NCI-H2081 treated with DMSO at 0.1 percent for 48 hours (cell line): ENCODE measurements at places on chromosomes 6 and 20.

DNA sequence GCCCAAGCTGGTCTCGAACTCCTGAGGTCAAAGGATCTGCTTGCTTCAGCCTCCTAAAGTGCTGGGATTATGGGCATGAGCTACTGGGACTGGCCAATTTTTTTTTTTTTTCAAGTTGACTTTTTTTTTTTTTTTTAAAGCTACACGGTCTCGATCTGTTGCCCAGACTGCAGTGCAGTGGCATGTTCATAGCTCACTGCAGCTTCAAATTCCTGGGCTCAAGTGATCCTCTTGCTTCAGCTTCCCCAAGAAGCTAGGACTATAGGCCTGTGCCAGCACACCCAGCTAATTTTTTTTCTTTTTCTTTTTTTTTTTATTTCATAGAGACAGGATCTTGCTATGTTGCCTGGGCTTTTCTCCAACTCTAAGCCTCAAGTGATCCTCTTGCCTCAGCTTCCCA, 59.5 kb downstream of the NCOA3 start:
- no peak for DNase-seq

- no peak for DNase-seq
Measured at GRCh38 chr6:56459030-56459805, 183.5 kb downstream of the DST start.

DNA sequence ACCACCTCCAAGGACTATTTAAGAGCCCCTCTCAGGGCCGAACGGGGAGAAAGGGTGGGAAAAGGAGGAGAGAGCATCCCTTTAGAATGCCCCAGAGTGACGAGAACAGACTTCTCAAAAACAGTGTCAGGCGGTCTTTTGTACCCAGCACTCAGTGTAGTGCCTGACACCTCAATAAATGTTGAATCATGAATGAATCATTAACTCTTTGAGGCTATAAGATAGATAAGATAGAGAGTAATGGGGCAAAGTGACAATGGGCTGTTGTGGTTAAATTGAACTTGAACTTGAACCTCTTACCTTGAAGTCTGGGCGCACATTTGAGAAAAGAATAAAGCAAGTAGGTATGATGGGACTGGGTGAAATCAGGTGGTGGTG, 7.4 kb downstream of the TCF21 start:
- DNase-seq = no peak

DNA sequence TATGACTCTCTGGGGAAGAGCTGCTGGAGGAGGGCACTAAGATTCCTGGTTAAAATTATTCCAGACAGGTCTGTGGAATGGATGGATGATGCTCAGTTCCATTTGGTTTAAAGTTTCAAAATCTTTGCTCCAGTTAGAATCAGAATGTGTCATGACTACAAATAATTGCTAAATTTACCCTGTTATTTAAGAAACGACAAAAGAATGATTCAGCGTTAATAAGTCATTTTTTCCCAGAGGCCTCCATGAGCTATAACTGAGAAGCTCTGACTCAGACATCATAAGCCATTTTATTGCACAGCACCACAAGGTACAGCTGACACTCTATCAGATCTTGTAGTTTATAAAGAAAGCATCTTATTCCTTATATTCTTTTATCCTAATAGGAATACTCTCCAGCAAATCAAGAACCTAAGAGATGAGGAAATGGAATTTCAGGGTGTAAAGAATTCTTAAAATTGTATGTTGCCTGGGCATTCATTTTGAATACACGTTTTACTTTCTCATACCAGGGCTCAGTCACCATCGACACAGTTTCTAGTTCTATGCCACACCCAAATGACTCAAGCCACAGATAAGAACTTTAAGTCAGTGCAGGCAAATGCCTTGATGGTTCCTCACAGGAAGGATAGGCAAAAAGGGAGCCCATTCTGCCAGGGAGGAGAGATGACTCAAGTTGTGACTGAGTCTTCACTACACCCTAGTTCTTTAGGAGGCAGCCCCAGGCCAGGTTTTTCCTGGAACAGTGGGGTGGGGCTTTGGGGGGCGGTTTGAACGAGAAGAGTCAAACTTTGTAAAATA, 636.0 kb downstream of the MMUT start:
- DNase-seq = no peak

GRCh38 chr20:55561259-55561658, 444.1 kb downstream of the CBLN4 start:
- DNase-seq = no peak

GRCh38 chr6:109236115-109237076, 141.1 kb downstream of the CEP57L1 start:
- DNase-seq = no peak

DNA sequence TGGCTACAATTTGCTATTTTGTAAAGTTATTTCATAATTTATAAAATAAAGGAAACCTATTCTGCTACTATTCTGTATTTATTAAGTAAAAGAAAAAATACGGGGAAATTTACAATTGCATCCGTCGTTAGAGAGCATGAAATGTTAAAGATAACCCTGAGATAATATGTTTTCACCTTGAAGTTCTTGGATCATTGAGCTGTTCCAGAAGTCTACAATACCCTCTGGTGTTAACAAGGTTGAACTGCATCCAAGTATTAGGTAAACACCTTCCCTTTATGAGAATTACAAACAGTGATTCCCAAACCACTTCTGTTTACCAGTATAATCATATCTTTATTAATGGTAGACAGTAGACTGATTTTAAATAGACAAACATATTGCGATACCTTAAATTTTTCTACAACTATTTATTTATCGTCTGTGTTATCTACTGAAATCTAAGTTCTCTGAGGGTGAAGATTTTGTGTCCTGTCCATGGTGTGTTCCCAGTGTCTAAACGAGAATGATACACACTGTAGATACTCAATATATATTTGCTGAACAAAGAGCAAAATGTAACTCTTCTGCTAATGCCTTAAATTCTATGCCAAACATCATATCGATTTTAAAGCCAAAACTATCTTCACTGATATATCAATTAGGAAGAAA, 28.2 kb downstream of the TBC1D32 start:
- DNase-seq = no peak

DNA sequence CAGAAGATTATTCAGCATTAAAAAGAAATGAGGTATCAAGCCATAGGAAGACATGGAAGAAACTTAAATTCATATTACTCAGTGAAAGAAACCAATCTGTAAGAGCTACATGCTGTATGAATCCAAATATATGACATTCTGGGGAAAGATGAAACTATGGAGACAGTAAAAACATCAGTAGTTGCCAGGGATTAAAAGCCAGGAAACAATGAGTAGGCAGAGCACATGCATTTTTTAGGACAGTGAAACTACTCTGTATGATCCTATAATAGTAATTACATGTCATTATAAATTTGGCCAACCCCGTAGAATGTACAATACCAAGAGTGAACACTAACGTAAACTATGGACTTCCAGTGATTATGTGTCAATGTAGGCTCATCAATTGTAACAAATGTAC, 92.8 kb upstream of the RNF217 start:
- DNase-seq = no peak

DNA sequence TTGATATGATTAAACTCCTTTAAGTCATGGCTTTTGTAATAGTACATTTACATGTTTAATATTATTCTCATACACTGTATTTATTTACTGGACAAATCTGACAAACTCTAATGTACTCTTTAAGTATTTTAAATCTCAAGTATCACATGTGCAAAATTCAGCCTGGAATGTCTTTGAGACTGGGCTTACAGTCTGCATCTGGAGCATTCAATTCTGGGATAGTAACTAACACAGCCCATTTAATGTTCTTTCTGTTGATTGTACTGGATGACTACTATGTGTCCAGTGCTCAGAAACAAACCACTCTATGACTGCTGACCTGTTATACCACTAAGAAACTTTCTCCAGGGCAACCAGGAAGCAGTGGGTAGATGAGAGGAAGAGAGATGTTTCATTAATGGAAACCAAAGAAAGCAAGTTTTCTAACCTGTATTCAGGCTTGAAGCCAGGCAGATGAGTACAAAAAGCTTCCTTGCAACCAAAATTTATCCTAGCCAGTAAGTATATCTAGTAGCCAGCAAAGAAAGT, 26.8 kb downstream of the FBXL4 start:
- DNase-seq = no peak

DNA sequence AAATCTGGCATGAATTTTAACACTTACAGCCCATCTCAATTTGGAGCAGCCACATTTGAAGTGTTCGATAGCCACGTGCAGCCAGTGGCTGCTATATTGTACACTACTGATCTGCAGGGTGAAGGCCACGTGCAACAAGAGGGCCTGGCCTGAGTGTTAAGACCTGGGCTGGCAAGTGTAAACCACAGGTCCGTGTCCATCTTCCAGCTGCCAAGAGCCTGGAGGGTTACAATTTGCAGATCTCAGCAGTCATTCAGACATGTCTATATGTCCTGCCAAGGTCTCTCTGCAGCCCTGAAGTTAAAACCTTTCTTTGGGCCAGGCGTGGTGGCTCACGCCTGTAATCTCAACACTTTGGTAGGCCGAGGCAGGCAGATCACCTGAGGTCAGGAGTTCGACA, 14.1 kb downstream of the SGK2 start:
- no peak for DNase-seq

DNA sequence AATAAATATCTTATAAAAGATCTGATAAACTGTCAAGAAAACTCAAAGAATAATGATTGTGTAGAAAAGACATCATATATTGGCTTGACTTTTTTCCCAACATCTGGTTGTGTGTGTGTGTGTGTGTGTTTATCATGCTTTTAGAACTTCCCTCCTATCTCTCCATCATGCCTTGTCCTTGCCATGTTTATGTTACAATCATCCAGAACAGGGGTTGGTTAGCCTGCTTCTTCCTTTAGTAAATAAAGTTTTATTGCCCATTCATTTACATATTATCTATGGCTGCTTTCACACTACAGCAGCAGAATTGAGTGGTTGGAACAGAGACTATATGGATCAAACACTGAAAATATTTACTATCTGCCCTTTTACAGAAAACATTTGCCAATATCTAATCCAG, 52.8 kb upstream of the RIPOR2 start:
- DNase-seq = no peak

DNA sequence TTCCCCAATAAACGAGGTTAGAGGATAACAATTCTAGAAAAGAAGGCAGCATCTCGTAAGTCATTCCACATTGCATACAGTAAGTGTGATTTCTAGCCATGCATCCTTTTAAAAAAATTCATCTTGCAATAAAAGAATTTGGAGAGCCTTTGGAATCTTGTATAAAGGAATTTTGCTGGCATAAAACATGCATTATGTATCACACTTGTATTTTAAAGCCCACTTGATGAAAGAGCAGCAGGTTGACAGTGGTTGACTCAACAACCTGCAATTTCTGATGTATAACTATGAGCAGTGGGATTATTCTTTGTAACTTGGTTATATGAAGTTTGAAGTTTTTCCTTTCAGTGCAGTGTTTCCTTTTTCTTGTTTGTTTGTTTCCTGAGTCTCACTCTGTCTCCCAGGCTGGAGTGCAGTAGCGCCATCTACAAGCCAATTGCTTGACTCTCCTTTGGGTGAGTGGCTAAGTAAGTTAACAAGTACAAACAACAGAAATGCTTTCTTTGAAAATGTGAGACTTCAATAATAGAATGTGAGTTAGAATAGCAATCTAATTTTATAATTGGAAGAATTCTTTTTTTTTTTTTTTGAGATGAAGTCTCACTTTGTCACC, 39.9 kb downstream of the JARID2 start:
- no peak for DNase-seq

- no peak for DNase-seq
Measured at GRCh38 chr20:51385646-51386530, 156.6 kb downstream of the NFATC2 start.

DNA sequence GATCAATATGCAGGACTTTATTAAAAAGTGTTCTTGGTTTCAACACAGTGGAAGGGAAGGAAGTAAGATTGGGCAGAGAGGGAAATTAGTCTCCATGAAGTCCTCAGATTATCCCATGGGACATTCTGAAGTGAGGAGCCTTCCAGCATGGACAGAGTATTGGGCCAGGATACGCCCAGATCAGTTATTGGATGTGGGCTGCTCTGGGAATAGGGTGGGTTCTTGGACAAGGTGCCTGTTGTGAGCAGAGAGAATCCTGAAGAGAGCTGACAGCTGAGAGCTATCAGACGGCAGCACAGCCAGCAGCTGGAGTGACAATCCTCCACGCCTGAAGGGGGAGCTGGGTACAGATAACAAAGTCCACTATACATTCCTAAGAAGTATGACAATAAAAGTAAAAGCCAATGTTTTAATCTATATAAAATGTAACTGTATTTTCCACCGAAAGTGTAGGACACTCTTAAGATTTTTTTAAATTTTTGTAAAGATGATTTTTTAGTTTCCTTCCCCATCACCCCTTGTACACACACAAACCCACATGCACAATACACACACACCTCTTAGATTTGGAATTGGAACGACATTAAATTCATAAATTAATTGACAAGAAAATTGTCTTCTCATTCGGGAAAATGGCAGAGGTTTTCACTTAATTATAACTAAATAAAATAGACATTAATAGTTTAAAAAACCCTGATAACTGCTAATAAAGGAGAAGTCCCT, 107.8 kb downstream of the FBXO5 start:
- no peak for DNase-seq

DNA sequence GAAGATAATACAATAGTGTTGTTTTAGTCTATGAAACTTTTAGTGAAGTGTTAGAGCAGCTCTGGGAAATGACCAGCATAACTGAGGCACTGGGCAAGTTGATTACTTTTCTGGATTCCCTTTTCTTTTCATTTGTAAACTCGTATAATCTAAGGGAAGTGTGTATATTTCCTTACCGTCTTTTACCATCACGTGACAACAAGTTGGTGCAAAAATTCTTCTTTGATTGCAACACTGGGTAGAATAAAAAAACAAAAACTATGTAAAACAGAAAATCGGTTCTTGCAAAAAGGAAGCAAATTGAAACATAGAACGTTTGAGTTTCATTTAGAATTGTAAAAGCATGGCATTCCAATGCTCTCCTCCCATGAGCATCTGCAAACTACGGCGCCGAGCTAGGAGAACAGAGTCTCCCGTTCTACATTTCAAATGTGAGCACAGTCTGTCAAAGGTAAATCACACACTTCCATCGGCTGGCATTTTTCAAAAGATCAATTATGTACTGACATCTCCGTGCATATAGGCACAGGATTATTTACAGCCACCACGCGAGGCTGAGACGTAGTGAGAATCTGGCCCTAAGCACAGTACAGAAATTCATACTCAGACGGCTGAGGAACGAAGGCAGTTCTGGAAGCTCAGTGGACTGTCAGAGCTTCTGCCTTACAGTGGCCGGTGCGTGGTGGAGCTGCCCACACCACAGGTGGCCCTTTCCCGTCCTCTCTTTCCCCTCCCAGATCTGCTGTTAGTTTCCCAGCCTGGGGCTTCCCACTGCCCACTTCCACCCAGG, 314.0 kb downstream of the BMP7 start:
- no peak for DNase-seq

- DNase-seq = no peak
Measured at GRCh38 chr6:36120539-36120938, 9.8 kb upstream of the MAPK13 start.

- DNase-seq = no peak
Measured at GRCh38 chr6:158545043-158545966, 14.6 kb upstream of the TMEM181 start.

DNA sequence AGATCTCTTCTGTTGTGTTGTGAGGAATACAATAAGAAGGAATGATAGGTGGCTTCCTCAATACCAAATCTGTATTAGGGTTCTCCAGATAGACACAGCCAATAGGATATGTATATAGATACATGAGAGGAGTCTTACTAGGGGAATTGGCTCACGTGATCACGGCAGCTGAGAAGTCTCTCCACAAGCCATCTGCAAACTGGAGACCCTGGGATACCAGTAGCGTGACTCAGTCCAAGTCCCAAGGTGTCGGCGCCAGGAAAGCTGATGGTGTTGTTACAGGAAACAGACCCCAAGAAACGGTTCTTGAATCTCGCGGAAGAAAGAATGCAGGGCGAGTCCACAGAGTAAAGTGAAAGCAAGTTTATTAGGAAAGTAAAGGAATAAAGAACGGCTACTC, 61.4 kb downstream of the SYTL3 start:
- DNase-seq = no peak

GRCh38 chr6:56350628-56351260, 103.4 kb upstream of the COL21A1 start:
- DNase-seq = no peak
